Progenitor cell of endocrine pancreas (in vitro differentiated cells): ENCODE measurements at places on chromosomes 3 and 15. TPM values are rescaled to one million over a fixed set of nuclear protein-coding genes. Genes with fewer than 3 reads are reported as not detected.

The PIF1 gene
- 18.9 and 19.6 TPM in 2 replicates for total RNA-seq

DNA sequence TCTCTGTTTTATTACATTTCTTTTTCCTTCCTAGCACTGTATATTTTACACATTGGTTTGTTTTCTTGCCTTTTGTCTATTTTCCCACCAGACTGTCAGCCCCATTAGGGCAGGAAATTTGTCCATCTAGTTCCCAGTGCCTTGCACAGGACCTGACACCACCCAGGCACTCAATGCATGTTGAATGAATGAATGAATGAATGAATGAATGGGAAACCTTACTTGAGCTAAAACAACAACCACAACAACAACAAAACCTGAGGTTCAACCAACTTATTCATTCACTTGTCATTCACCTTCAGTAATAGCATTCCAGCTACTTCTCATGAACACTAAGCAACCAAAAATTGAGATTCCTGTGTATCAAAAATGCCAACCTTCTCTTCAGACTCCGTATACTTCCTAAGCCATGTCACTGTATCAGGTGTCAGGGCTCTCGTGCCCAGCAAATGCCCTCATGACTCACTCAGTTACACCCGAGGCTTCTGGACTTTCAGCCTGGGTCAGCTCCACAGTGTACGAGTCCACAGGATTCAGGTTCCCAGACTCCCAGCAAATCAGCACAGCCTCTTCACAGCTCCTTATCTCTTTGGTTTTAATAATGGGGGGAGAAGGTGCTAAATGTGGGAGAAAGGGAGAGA is 37.3 kb downstream of the FSD2 start:
- peaks cover 2% of the 10 kb centered on the region for H3K36me3 ChIP-seq
- H3K4me1 ChIP-seq: no peaks in the 10 kb centered on the region
- no peak overlapping the region for H3K27ac ChIP-seq
- H3K4me3 ChIP-seq: no peak overlapping the region
- H3K27me3 ChIP-seq: no peaks in the 10 kb centered on the region

GRCh38 chr3:186241910-186242821 is 119.9 kb downstream of the DGKG start:
- H3K27me3 ChIP-seq: peaks cover 45% of the 10 kb centered on the region
- H3K4me1 ChIP-seq: peaks cover 6% of the 10 kb centered on the region
- no peak for DNase-seq

GRCh38 chr15:89823836-89824606 is 9.4 kb upstream of the ANPEP start:
- H3K4me3 ChIP-seq: no peak overlapping the region
- H3K36me3 ChIP-seq: no peaks in the 10 kb centered on the region
- peak overlapping the region; percentile 8 for H3K27ac ChIP-seq

DNA sequence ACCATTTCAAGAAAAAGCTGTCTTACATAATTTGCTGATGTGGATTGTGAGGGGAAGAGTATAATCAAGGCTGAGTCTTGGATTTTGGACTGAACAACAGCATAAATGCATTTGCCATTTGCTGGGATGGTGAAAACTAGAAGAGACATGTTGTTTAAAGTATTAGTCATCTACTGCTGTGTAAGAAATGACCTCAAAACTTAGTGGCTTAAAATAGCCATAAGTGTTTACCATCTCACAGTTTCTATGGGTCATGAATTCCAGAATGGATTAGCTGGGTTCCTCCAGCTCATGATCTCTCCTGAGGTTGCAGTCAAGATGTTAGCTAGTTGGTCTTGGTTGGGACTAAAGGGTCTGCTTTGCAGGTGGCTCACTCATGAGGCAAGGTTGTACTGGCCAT is 66.2 kb downstream of the SCN11A start:
- H3K36me3 ChIP-seq: no peaks in the 10 kb centered on the region
- H3K4me3 ChIP-seq: no peak overlapping the region
- H3K4me1 ChIP-seq: no peaks in the 10 kb centered on the region
- no peak overlapping the region for H3K27ac ChIP-seq

- H3K4me3 ChIP-seq: no peak overlapping the region
- H3K27ac ChIP-seq: no peak overlapping the region
- no peaks in the 10 kb centered on the region for H3K36me3 ChIP-seq
- H3K4me1 ChIP-seq: peaks cover 48% of the 10 kb centered on the region
Measured at GRCh38 chr3:126848991-126849390, 133.9 kb upstream of the PLXNA1 start.

GRCh38 chr3:77513542-77513941 is 473.6 kb downstream of the ROBO2 start:
- no peak overlapping the region for H3K27ac ChIP-seq
- no peak overlapping the region for H3K4me3 ChIP-seq
- DNase-seq: no peak
- H3K36me3 ChIP-seq: peaks cover 2% of the 10 kb centered on the region
- H3K4me1 ChIP-seq: peaks cover 7% of the 10 kb centered on the region
- H3K27me3 ChIP-seq: no peaks in the 10 kb centered on the region
